Islet precursor cell (in vitro differentiated cells): ENCODE measurements at places on chromosomes 1 and 21.

DNA sequence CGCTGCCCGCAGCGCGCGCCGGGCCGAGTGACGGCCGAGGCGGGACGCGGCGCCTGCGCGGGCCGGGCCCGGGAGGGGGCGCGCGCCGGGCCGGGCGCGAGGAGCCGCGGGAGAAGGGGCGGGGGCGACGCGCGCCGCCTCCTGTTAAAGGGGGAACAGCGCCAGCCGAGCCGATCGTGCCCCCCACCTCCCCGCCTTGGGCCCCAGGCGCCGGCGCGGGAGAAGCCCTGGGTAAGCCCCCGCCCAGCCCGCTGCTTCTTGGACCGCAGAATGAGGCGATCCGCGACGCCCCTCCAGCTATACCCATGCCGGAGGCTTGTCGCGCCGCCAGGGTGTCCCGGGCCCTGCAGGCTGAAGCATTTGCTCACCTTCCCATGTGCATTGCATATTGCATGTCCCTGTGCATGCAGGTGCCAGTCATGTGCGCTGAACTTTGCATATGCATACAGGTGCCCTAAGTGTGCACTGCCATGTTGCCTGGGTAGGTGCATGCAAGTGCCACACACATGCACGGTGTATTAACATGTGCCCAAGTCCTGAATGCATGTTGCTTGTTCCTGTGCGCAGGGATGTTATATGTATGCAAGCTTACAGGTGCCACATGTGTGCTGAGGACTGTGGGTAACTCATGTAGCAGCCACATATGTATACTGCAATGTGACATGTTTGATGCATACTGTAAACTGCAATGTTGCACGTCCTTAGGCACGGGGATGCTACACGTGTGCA lies at the start of gene ADGRB2:
ADGRB2 (minus strand) TSS at position 29 of the 729 bp plus-strand sequence. CDS start 7,119 bp downstream, outside the sequence.
- DNase-seq, result no peak

- no peak for DNase-seq
Measured at GRCh38 chr1:92277105-92277723, 21.6 kb downstream of the GLMN start.

DNA sequence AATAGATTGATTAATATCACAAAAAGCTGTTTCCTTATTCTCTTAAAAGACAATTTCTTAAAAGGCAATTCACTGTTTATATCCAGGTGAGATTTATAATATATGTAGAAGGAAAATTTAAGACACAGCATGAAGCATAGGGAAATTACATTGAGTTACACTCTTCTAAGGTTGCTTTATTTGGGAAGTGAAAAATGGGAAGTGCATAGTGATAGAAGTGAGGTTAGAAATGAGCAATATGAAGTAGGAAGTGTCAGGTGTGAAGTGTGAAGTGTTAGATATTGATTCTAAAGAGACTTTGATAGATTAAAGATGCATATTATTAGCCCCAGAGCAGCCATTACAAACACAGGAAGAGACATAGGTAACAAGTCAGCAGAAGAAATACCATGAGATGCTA lies 40.3 kb downstream of the FH start:
- DNase-seq, result no peak

- DNase-seq, result no peak
Measured at GRCh38 chr1:177132141-177132540, 32.4 kb downstream of the ASTN1 start.

DNA sequence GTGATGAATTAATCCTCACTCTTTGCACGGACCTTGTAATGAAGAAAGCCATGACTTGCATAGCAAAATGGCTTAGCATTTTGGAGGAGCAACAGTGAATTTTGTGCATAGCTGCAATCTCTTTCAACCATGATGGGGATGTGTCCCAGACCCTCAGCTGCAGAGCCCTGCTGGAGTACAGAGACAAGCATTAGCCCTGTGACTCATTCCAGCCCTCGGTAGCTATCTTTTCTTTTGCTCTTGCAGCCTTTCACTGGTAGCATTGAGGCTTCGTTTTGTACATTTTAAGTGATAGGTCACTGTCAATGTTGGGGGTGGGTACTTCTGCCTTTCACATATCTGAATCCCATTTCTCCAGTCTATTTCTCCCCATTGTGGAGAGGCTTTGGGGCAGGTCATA lies 58.4 kb downstream of the SLC35F3 start:
- DNase-seq, result no peak

GRCh38 chr1:53526451-53527101 lies 67.4 kb downstream of the DMRTB1 start:
- DNase-seq, result peak; percentile 68

GRCh38 chr1:99970713-99971255 lies 988 bp downstream of the SLC35A3 start:
- no peak for DNase-seq

- no peak for DNase-seq
Measured at GRCh38 chr1:61253912-61254633, 171.7 kb downstream of the NFIA start.

- peak; percentile 100 for DNase-seq
Measured at GRCh38 chr1:150561254-150561973, 12.2 kb downstream of the ADAMTSL4 start.
